CD4-positive, alpha-beta T cell treated with Interleukin-1 beta for 1 hour (primary cell): ENCODE measurements at places on chromosomes 5 and 9.

GRCh38 chr5:61916621-61917620 is 389.1 kb upstream of the KIF2A start:
- no peak for DNase-seq

DNA sequence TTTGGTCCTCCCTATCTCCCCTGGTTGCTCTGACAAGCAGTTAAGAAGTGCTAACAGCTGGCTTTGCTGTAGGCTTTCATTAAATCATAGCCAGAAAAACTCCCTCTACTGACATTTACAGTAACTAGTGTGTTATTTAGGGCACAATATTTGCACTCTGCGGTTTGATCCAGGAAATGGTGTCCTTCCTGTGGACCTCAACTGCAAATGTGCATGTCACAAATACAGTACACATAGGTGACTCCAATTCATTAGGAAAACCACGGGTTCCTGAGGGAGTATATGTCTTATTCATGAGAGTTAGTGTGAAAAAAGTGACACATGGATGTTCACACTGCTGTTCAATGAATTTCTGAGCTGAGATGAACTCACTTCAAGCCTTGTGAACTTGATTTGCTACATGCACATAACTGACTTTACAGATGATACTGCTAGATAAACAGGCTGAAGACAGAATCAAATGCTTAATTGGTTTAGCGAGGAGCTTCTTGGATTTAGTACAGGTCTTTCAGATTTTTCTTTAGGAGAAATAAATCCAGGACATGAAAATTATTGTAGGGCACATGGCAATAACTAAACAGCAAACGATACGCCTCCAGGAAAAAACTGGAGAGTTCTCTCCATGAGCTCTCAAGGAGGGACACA is 281.5 kb downstream of the EFNA5 start:
- DNase-seq, result peak; percentile 54

DNA sequence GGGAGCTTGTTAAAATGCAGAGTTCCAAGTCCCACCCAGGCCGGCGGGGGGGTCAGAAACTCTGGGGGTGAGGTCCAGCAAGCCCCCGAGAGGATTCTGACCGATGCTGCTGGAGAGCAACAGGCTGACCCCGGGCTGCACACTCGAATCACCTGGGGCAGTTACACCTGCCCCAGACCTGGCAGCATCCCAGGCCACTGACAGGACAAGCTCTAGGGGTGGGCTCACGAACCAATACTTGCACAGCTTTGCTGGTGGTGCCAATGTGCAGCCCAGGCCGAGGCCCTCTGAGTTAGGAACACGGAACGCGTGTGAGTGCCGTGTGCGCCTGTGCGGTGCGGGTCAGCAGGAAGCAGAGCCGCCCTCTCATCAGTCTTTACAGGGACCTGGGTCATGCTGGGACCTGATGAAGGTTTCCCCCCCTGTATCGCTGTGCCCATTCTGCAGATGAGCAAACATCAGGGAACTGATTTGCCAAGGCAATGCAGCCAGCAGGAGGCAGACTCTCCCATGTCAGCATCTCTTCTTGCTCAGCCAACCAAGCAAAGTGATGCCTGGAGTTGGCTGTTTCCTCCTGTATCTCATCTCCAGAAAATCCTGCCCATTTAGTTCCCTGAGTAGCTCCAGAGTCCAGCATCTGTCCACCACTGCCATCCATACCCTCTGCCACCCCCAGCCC is 16.3 kb downstream of the FAM163B start:
- DNase-seq, result peak; percentile 8

- no peak for DNase-seq
These were observed 28.1 kb upstream of the UGCG start for GRCh38 chr9:111868475-111868874.

DNA sequence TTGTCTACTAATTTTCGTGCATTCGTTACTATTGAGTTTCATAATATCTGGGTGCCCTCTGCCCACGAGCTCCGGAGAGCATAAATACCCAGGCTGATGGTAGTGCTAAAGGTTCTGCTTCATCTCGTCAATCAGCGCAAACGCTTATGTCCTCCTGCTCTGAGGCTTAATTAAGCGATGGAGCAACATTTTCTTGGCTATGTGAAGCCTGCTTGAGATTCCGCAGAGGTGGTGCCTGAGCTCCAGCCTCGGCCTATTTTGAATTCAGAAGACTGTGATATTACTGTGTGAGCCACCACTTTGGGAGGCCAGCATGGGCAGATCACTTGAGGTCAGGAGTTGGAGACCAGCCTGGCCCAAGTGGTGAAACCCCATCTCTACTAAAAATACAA is 44.8 kb downstream of the ANXA2R start:
- no peak for DNase-seq

DNA sequence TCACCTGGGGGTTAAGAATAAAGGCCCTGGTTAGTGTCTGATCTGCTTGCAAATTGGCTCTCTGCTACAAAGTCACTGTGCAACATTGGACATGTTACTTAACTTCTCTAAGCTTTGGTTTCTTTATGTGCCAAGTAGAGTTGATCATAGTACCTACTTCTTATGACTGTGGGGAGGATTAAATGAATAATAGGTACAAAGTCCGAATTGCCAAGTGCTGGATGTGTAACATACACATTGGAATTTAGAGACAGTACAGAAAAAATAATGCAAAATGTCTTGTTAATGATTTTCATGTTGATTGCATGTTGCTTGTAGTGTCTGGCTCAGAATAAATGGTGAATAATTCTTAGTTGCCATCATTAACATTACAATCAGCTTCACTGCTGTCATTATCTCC is 2.2 kb downstream of the DOCK8 start:
- DNase-seq, result no peak

DNA sequence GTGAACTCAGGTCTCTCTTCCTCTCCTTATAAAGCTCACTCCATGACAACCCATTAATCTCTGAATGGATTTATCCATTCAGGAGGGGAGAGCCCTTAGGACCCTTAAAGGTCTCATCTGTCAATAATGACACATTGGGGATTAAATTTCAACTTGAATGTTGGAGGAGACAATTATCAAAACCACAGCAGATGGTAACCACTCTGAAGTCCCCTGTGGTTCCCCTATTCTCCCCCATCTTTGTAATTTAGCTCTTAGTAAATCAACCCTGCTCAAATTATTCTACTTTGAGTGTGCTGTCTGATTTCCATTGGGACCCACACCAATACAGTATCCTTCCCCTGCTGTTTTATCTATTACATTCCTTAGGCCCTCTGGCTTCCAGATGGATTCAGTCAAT is 72.0 kb upstream of the RAI14 start:
- no peak for DNase-seq

DNA sequence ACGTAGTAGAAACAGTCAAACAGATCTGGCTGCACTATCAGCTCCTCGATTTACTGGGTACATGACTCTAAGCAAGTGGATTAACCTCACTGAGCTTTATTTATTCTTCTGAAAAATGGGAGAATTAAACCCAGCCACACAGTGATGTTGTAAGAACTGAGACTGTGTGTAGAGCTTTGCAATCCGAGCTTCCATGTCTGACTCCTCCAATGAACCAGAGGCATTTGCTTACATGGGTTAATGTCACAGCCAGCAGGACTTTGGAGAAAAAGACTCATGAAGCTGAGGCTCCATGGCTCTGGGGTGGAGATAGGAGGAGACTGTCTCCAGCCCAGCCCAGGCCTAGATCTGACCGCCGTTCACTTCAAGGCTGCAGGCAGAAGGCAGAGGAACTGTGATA is 201.3 kb downstream of the CDK5RAP2 start:
- DNase-seq, result no peak

DNA sequence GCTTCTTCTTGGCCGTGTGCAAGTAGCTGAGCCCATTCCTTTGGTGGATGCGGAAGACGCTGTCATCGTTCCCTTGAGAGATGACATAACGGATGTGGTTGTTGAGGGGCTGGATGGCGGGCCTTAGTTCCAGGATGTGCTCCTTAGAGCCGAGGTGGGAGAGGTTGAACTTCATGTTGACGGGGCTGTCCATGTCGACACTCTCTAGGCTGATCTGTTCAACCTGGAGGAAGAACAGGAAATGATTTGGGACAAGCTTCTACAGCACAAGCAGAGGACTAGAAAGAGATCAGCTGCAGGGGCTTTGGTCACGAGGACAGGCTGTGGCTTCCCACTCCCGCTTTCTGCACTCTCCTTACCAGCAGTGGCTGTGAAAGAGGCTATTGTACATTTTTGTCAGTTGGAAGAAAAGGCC is 176.0 kb downstream of the SLC12A2 start:
- DNase-seq, result no peak

DNA sequence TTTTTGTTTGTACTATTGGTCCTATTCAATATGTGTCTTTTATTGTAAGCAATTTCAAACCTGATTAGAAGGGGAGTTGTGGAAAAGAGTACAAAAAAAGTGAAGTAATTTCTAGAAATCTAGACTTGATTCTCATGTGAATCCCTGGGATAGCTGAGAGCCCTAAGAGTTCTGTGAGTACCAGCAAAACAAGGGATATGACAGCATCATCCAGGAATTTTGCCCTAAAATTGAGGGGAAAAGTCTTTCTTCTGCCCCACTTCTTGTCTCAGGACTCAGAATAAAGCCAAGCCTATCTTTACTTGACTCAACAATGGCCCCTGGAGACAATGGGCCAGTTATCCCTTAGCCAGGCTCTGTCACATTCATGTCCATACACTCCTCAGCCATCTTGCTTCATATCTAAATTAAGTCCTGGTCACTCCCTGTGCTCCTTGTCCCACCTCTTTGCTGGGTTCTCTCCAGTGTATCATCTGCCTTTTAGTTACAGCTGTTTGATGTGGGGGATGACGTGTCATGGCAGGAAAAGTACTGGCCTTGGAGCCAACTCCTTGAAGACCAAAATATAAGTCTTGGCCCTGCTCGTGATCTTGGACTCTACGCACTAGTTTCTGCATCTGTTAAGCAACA is 81.2 kb downstream of the ADAMTS12 start:
- DNase-seq, result no peak

DNA sequence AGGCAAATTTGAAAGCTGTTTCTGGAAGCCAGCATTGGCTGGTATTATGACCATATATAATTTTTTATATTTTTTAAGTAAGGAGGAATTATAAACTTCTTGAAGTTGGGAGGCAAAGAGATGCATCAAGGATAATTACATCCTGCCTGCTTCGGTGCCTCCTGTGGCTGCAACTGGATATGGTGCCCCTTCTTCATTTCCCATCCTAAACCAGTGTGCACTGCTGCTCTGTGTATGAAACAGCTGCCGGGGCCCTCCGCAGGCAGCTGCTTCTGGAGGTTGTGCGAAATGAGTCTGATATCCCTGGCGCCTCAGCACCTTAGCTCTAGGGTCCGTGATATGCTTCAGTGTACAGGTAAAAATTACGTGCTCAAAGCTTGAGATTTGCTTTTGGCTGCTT is 304.2 kb downstream of the ENC1 start:
- DNase-seq, result no peak

- DNase-seq, result no peak
These were observed 507 bp downstream of the CTNND2 start for GRCh38 chr5:11903614-11904264.

DNA sequence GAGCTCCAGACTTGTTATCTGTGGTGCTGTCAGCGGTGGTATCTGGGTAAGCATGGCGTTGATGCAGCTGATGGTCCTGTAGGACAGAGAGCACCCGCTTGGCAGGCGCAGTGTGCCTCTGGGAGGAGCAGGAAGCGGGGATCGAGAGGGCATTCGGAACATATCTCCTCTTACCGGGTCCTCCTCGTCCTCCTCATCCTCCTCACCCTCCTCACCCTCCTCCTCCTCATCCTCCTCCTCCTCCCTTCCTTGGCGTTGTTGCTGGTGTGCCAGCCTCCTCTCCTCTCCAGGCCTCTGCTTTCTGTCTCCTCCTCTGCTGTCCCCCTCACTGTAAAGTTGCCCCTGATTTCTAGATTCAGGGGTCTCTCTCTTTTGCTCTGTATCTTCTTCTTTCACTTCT is 21.2 kb downstream of the ECM2 start:
- DNase-seq, result no peak

DNA sequence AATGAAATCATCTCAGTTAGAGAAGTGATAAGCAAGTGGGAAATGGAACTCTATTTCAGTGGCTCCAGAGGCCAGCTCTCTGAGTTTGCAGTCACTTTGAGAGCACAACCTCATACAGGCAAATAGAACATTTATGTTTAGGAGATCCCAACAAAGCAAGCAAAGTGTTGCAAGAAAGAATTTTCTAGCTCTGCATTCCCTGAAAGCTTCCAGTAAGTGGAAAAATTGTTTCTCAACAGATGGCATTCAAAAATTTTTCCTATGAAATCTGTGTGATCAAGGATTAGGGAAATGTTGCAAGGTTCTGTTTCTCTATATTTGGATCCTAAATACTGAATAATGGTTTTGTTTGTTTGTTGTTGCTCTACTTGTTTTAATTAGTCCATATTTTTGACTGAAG is 764.2 kb upstream of the ZNF608 start:
- no peak for DNase-seq

GRCh38 chr5:96743065-96743768 is 64.5 kb downstream of the ERAP1 start:
- no peak for DNase-seq

DNA sequence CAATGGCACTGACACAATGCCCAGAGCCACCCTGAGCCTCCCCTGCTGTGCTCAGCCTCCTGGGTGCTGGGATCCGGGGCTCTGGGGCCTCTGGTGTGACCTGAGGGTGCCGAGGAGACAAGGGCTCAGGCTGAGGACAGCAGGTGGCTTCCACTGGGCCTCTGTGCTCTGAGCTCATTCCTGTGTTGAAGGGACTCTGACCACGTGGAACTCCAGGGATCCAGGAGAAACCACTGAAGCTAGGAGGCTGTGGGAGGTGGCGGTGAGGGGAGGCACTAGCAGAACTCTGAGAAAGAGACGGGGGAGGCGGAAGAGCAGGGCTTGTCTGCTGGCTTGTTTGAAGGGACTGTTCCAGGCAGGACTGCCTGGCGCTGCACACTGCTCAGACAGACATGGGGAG is 318.7 kb upstream of the IRX1 start:
- DNase-seq, result no peak

DNA sequence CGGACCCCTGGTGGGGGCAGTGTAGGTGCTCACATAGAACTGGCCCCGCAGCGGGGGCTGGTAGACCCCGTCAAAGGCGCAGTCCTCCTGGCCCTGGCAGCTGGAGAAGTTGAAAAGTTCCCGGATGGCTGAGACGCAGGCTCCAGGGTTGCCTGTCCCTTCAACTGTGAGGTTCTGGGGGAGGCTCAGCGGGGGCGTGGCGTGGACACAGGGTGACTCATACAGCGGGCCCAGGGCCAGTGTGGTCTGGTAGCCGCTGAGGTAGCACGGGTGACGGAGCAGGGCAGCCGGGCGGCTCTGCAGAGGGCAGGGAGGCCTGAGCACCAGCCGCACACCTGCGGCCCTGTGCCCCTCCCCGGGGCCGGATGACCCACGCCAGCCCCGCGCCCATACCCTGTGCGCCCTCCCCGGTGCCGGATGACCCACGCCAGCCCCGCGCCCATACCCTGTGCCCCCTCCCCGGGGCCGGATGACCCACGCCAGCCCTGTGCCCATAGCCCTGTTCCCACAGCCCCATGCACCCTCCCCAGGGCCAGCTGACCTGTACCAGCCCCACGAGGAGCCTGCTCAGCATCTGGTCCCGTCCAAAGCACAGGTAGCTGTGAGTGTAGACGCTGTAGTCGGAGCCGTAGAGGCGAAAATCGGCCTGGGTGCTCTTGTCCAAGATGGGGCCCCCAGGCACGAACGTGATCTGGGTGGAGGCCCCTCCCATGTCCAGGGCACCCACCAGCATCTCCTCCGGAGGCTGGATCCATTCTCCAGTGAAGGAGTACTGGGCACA is 5.0 kb downstream of the ENTPD8 start:
- DNase-seq, result no peak

GRCh38 chr9:88997646-88998045 is 6.4 kb downstream of the S1PR3 start:
- DNase-seq, result no peak
